ENCODE measurements at places on chromosomes 4 and X. TPM values are rescaled to one million over a fixed set of nuclear protein-coding genes. Genes with fewer than 3 reads are reported as not detected.
A peak's percentile ranks its signal among the peaks of the same experiment; 100 is the strongest.

- no peak for DNase-seq
Observed at GRCh38 chr4:384311-385010, 46.8 kb downstream of the ZNF141 start.

- DNase-seq, result no peak
Observed at GRCh38 chr4:116664198-116664597, 421.2 kb downstream of the TRAM1L1 start.

- DNase-seq, result no peak
Observed at GRCh38 chr4:126526335-126526734, 1106.4 kb upstream of the INTU start.

DNA sequence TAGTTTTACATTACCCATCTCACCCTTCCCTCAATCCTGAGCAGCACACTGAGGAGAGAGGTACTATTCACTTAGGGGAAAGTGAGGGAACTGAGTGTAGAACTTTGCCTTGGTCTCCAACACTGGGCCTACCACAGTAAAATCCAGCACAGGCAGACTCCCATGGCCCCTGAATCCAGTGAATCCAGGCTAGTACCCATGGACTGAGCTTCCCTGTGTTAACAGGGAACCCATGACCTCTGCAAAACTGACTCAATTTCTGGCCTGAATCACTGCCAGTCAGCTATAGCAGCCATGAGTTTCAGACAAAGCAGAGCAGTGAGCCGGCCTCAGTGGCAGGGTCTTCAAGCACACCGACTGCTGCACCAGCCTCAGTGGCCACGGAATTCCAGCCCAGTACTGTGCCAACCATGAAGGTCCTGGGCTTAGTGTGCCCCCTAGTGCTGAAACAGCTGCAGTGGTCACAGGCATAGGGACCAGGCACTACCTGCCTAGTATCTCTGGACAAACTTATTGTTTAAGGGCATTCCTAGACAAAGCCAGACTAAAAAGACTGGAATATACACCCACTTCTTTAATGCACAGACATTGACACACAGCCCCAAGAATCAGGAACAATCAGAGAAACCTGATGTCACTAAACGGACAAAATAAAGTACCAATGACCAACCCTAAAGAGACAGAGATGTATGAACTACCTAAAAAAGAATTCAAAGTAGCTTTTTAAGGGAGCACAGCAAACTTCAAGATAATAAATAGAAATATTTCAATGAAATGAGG is 127.4 kb upstream of the RPL34 start:
- no peak for DNase-seq

DNA sequence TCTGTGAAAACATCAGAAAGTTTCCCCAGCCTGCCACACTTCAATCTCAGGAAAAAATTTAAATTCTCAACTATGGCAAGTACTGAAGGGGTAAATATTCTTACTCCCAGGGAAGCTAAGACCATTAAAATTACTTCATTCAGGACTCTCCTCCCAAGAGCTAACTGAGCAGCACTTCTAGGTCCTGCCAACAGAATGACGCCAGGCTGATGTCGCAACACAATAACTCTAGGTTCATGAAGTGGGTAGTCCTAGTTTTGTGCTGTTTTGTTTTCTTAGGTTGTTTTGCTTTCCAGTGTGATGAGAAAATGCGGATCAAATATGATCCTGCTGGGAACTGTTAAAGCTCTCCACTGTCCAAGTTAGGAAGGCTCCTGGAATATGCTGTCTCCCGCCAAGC is 180.0 kb downstream of the NKX6-1 start:
- DNase-seq, result no peak

TBX22 gene
- not detected for polyA plus RNA-seq

EDA gene
- 4.5 TPM for polyA plus RNA-seq

FIP1L1 gene
- 50.1 TPM for polyA plus RNA-seq

DNA sequence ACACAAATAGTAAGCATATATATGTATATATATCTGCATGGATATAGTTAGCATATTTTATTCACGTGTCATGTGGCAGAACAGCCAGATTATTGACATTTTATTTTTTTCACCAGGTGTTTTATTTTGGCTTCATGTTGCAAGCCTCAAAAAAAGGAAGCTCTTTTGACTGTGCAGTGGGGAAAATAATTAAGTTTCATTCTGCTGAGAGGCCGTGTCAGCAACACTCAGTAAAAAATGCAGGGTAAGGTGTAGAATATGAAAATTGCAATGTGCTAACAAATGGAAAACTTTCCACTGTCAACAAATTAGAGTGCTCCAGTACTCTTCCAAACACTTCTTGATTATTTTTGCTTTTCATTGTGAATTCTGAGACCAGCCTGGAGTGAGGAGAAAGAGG is 511.5 kb downstream of the GLUD2 start:
- DNase-seq, result no peak

IGSF1 gene
- 3.5 TPM for polyA plus RNA-seq

JADE3 gene
- polyA plus RNA-seq, result 5.2 TPM

GRCh38 chrX:87636533-87636932 is 118.9 kb downstream of the KLHL4 start:
- DNase-seq, result no peak

- DNase-seq, result peak; percentile 20
Observed at GRCh38 chr4:2787230-2788100, 5.4 kb upstream of the SH3BP2 start.

GRCh38 chr4:157772907-157773306 is 399.9 kb downstream of the GASK1B start:
- no peak for DNase-seq

DNA sequence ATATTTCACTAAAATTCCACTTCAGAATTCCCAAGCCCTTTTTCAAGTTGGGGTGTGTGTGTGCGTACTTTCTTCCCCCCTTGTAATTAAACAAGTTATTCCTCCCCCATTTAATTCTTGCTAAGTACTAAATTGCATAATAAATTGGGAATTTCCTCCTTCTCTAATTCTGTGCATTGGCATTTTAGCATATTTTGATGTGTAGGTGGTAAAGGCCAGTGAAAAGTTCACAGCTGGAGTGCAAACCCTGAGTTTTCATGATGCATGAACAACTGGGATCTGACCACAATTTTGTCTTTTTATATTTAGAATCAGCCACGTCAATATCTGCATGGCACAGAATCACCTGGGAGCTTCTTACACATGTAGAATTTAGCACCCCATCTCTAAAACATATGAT is 18.5 kb downstream of the ANXA3 start:
- no peak for DNase-seq

GRCh38 chr4:183984566-183984965 is 79.5 kb downstream of the STOX2 start:
- no peak for DNase-seq

CT45A3 gene
- polyA plus RNA-seq, result not detected

KLHL13 gene
- 5.6 TPM for polyA plus RNA-seq

- no peak for DNase-seq
Observed at GRCh38 chrX:38692961-38693360, 108.3 kb upstream of the MID1IP1 start.

DNA sequence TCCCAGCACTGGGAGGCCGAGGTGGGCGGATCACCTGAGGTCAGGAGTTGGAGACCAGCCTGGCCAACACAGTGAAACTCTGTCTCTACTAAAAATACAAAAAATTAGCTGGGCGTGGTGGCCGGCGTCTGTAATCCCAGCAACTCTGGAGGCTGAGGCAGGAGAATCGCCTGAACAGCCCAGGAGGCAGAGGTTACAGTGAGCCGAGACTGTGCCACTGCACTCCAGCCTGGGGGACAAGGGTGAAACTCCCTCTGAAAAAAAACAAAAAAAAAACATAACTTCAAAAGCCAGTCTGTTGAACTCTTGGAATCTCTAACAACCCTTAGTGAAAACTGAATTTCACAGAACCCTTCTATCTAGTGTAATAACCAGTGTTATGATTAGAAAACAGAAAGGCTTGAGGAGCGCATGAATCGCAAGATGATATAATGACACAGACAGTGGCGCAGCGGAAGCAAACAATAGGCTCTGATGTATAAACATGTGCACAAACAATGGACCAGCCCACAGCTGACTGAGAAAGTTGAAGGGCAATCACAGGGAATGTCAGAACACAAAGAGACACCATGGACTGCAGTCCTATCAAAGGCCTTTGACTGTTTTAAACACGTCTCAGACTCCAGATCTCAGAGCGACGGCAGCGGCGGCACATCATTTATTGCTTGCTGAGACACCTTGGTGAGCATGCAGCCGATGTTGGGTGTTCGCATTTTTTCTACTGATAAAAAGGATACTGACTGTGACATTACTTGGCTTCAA is 81.6 kb downstream of the NSUN7 start:
- no peak for DNase-seq

DNA sequence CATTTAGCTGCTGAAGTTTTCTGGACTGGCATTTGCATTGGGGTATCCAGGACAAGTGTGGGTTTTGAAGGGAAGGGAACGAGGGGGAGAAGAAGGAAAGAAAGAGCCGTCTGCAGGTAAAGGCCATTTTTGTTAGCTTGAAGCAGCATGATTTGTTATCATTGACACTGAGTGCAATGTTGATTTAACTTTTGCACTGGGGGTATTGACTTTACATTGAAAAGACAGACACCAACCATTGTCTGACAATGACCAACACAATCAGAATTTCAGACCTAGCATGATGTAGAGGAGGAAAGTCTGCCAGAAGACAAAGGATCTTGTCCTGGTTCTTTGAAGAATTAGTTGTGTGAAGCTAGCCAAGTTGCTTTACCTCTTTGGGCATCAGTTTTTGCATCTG is 39.6 kb upstream of the IGFBP7 start:
- DNase-seq, result no peak

DNA sequence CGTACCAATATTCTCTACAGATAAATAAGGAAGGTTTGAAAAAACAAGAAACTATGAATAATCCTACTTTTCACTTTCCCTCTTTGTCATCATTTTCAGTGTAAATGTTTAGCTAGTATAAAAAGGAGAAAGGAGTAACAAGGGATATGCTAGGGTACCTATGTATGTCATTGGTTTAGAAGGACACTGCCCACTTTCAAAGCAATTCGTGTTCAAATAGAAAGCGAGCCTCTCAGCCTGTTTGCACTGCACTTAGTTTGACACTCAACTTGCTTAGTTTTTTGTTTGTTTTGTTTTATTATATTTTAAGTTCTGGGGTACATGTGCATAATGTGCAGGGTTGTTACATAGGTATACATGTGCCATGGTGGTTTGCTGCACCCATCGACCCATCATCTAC is 21.6 kb upstream of the RXFP1 start:
- DNase-seq, result no peak

GRCh38 chr4:121192480-121192879 is 28.4 kb upstream of the TNIP3 start:
- DNase-seq, result no peak

PWWP3B gene
- 40.0 TPM for polyA plus RNA-seq

STIM2 gene
- 24.0 TPM for polyA plus RNA-seq

DNA sequence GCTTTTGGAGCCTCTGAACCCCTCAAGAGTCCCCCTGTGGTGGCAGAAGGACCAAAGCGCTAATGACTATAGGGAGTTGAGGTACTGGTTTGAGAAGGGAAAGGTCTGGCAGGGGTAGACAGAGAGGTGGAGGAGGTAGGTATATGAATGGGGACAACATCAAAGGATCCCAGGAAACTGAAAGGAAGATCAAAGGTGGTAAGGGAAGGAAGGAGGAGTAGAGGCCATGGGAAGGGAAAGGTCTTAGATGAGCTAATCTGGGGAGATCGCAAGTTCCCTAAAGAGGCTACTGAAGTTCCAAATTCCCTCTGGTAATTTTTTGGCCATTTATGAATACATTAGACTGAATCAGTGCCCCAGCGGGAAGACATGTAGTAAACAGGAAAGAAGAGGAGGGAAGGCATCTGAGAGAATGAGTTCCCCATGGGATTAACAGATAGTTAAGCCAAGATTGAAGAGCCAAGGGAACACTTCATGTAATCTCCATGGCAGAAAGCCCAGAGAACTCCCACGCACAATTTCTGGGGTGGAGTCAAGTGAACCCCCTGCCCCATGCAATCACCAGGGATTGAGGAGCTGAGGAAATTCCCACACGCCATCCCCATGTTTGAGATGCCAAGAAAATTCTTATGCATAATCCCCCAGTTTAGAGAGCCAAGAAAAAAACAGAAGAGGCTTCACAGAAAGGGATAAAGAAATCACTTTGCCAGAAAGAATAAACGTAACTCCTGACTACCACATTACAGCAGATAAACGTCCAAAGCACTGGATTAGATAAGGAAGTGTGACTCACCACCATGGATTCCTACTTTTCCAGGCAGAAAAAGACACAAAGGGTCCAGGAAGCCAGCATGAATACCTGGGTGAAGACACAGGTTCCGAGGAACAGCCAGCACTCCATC is 25.8 kb downstream of the ZNF630 start:
- peak; percentile 72 for DNase-seq

- no peak for DNase-seq
Observed at GRCh38 chr4:183384516-183384915, 59.9 kb upstream of the CDKN2AIP start.

DNA sequence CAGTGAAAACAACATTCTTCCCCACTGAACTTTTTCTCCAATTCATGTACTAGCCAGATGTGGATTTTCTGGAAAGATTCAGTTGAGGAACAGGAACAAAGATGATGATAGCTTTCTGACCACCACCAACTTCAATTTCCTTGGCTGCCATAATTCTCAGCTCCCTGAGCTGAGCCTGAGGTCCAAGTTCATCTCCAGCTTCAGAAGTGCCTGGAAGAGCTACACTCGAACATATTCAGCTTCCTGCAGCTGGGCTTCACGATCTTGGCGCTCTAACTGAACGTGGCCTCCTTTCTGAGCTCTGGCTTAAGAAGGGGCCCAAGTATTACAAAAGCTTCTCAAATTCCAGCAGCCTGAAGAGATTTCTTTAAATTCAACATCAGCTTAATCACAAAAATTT is 83.9 kb downstream of the QDPR start:
- no peak for DNase-seq

FRMD7 gene
- 0.37 TPM for polyA plus RNA-seq

NDNF gene
- 32.6 TPM for polyA plus RNA-seq

DNA sequence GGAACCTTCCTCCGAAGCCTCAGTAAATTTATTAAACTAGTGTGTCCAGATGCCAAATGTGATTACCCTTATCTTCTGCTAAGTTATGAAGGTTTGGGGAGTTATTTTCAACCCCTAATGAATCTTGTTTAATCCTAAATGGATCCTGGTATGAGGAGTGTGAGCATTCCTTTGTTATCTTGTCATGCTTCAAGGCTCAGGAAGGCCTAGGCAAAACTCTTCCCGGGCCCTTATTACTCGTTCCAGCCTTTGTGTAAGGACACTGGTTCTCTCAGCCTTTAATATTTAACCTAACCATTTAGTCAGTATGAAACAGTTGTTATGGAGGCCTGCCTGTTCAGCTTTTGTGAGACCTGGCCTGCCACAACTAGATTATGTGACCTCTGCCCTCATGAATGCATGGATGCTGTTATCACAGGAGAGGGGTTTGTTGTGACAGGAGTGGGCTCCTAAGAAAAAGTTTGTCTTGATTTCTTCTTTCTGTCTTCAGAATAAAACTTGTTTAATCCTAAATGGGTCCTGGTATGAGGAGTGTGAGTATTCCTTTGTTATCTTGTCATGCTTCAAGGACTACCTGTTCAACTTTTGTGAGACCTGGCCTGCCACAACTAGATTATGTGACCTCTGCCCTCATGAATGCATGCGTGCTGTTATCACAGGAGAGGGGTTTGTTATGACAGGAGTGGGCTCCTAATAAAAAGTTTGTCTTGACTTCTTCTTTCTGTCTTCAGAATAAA is 181.7 kb downstream of the SLC39A8 start:
- no peak for DNase-seq

- DNase-seq, result no peak
Observed at GRCh38 chrX:12153741-12154140, 15.5 kb downstream of the FRMPD4 start.
